ENCODE measurements at places on chromosomes 6 and 20.

- no peak for DNase-seq
Observed at GRCh38 chr6:80467408-80467807, 360.9 kb downstream of the BCKDHB start.

DNA sequence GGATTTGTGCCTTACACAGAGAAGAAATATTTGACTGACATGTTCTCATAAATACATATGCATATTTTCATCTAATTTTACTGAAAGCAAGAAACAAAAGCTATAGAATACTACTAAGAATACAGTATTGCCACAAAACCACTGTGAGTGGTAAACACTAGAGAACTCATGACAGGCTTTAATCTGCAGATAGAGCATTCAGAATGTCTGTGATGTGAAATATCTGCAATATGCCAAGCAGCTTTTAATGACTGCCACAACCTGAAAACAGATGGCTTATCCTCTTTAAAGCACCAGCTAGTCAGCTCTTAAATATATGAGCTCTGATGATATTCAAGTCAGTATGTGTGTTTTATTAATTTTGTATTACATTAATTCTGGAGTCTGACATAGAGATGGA is 3.4 kb downstream of the NAPB start:
- DNase-seq: no peak

GRCh38 chr20:6606651-6607050 is 160.8 kb upstream of the BMP2 start:
- no peak for DNase-seq

DNA sequence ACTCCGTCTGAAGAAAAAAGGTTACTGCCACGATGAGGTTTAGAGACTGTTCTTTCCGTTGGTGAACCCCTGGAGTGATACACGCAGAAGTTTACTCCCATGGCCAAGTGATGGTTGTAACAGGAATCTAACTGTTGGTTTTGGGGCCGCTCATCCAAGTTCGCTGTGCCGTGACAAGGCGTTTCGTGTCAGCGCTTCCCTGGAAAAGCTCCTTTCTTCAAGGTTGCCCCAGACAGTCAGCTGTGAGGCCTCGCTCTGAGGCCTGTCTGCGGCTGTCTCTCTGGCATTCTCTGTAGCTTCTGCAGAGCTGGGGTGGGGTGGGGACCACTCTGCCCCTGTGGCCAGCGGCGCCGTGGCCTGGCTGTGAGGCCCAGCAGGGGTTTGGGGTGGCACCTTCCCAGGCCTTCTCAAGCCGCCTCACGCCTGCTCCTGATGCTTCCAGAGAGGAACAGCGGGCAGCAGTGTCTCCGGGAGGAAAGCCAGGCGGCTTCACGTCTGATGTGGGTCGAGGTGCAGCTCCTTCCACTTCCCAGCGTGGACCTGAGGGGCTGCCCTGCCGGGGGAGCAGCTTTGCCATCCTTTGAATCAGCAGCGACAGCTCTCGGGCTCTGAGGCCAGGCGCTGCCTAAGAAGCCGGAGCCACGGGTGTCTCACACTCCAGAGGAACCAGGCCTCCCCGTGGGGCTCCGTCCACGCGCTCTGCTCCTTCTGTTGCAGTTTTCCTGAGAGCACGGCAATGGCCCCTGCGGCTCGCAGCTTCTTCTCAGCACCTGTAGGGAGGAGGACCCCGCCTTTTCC is 76.2 kb downstream of the SMOC2 start:
- no peak for DNase-seq

GRCh38 chr6:27889275-27889627 is 22.9 kb downstream of the OR2B2 start:
- DNase-seq: no peak

DNA sequence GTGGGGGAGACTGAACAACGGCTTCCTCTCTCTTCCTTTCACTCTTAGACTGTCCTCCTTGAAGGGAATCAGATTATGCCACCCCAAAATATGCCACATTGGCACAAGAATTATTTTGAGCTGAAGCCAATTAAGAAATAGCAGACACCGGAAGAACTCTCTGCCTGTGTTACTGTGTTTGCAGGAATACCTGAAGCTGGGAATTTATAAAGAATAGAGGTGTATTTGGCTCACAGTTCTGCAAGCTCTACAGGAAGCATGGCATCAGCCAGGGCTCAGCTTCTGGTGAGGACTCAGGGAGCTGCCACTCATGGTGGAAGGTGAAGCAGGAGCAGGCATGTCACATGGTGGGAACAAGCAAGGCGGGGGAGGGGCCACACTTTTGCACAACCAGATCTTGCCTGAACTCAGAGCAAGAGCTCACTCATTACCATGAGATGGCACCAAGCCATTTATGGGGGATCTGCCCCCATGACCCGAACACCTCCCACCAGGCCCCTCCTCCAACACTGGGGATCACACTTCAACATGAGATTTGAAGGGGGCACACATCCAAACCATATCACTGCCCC is 46.0 kb downstream of the PCNA start:
- no peak for DNase-seq

GRCh38 chr6:144667532-144668503 is 382.7 kb downstream of the UTRN start:
- no peak for DNase-seq

DNA sequence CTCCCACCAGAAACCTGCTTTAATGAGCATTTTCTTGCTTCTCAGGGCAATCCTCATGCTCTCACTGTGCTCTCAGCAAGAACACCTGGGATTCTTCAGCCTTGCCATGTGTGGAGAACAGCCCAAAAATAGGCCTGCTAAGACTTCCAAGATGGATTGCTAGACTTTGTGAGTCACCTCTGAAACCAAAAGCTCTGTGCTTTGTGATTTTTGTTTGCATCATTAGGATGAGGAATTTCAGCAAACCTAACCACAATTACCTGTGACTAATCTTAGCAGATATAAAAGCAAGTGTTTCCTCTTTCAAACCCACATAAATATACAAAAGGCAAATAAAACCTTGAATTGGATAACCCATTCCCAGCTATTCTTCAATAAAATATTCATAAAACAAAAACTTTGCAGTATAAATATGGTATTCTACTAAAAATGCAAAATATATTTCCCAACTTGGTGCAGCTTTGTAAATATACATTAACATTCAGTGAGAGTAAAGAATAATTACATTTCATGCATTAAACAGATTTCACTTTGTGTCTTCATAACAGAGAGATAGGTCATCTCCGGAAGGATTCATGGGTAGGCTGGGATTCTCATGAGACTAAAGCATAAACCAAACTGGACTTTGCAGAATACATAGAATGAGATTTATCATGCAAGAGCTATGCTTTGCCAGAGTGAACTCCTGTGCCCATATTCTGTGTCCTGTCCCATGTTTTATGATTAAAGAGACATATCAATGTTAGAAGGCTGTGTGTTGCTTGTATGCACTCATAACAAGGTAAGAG is 33.5 kb downstream of the TPBG start:
- no peak for DNase-seq

GRCh38 chr6:94955156-94955555 is 622.2 kb upstream of the MANEA start:
- DNase-seq: peak; percentile 53

GRCh38 chr6:40962241-40962640 is 76.8 kb downstream of the UNC5CL start:
- peak; percentile 3 for DNase-seq

DNA sequence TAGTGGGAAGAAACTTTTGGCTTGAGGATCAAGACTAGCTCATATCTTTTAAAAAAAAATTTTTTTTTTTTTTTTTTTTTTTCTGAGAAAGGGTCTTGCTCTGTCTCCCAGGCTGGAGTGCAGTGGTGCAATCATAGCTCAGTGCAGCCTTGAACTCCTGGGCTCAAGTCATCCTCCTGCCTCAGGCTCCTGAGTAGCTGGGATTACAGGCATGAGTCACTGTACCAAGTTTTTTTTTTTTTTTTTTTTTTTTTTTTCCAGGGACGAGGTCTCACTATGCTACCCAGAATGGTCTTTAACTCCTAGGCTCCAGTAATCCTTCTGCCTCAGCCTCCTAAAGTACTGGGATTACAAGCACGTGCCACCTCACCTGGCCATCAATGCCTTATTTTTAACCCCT is 27.9 kb downstream of the GCLC start:
- DNase-seq: no peak

- no peak for DNase-seq
Observed at GRCh38 chr6:14795451-14795850, 450.4 kb upstream of the JARID2 start.

GRCh38 chr6:151539506-151540268 is 45.9 kb downstream of the CCDC170 start:
- no peak for DNase-seq

GRCh38 chr20:23139524-23139923 is 53.4 kb upstream of the CD93 start:
- DNase-seq: peak; percentile 98

GRCh38 chr6:135921188-135921587 is 69.7 kb downstream of the PDE7B start:
- no peak for DNase-seq

DNA sequence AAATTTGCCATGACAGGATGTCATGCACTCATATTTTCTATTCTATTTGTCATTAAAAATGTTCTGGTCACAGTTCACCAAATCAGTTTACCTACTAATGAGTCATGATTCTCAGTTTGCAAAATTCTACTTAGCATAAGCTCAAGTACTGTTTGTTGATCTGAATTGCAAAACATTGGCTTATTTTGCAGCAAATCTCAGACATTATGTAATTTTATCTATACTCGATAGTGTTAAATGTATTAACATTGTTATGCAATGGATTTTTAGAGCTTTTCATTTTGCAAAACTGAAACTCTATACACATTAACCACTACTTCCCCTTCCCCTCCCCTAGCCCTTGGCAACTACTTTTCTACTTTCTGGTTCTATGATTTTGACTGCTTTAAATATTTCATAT is 213.8 kb upstream of the ZFP64 start:
- no peak for DNase-seq

DNA sequence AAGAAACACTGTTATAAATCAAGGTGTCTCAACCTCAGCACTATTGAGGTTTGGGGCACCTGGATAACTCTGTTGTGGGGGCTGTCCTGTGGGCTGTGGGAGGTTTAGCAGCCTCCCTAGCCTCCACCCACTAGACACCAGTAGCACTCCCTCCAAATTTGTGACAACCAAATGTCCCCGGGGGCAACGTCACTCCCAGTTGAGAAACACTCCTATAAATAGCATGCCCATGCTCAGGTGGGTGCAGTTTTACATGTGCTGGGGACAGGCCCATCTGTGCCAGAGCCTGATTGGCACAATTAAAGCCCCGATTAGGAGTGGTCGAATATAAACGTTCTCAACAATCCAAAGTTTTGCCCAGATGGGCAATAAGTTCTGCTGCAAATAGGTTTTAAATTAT is 78.9 kb downstream of the FAM50B start:
- DNase-seq: no peak

- DNase-seq: no peak
Observed at GRCh38 chr20:11144114-11144950, 470.5 kb upstream of the JAG1 start.

Measured in SHP77 treated with DMSO at 0.1 percent for 48 hours (cell line).